ENCODE measurements at places on chromosomes 1 and 21.

- no peak for DNase-seq
Measured at GRCh38 chr1:119136401-119136800, 4.1 kb downstream of the WARS2 start.

GRCh38 chr1:114286179-114286578 lies 132.5 kb upstream of the SYT6 start:
- no peak for DNase-seq

DNA sequence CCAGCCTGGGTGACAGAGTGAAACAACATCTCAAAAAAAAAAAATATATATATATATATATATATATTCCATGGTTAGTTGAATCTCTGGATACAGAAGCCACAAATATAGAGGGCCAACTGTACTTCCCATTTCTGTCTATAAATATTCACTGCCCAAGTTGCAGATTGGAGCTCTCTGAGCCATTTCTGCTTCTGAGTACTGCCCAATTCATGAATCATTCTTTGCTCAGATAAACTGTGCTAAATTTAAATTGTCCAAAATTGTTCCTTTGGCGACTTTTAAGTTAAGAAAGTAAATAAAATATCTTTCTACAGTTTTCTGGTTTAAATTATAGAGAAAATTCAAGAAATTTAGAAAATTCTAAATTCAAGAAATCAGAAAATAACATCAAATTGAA lies 23.2 kb upstream of the C1orf146 start:
- no peak for DNase-seq

GRCh38 chr1:174953285-174954072 lies 46.3 kb upstream of the CACYBP start:
- no peak for DNase-seq

DNA sequence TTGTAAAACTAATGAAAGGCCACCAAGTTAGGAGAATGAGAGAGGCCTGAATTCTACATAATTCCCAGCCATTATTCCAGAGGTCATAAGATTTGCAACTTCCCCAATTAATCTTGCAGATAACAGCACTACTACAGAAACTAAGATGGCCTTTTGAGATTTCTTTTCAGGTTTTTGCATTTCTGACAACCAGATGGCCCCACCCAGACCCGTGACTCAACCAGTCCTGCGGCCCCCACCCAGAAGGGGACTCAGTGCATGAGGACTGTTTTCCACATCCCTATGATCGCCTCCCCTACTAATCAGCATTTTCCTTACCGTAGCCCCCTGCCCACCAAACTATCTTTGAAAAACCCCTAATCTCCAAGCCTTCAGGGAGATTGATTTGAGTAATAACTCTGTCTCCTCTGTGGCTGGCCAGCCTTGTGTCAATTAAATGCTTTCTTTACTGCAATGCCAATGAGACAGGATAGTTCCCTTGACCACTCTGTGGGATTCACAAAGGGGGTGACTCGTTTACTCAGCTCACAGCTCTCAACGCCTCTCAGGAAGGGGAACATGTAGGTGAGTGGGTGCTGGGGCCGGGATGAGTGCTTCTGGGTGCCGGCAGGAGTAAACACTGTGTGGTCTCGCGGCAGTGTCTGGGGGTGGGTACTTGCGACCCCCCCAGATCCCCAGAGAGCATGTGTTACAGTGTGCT lies 10.5 kb upstream of the CNIH3 start:
- no peak for DNase-seq

All from endothelial cell (in vitro differentiated cells).